ENCODE measurements at places on chromosomes 2 and 18. TPM values are rescaled to one million over a fixed set of nuclear protein-coding genes. Genes with fewer than 3 reads are reported as not detected.

DNA sequence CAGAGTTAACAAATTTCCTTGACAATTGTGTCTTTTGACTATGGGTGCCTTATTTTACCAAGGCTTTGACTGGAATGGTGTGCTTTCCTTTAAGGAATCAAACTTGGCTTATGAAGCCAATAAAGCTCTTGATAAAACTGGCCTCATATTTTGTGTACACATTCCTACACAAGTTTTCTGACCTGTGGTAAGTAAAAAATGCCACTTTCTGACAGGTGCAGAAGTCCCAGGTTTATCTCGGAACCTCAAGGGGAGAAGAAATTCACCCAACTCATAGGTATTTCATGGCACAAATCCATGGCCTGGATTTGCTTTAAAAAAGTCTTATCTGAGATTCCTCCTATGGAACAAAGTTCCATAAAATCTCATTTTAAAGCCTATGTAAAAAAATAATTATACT, 880.6 kb upstream of the LRATD1 start:
- no peaks in the 10 kb centered on the region for H3K36me3 ChIP-seq
- DNase-seq = no peak
- no peaks in the 10 kb centered on the region for H3K27me3 ChIP-seq
- H3K4me1 ChIP-seq = no peaks in the 10 kb centered on the region
- H3K4me3 ChIP-seq = no peak overlapping the region
- no peak overlapping the region for H3K27ac ChIP-seq

DNA sequence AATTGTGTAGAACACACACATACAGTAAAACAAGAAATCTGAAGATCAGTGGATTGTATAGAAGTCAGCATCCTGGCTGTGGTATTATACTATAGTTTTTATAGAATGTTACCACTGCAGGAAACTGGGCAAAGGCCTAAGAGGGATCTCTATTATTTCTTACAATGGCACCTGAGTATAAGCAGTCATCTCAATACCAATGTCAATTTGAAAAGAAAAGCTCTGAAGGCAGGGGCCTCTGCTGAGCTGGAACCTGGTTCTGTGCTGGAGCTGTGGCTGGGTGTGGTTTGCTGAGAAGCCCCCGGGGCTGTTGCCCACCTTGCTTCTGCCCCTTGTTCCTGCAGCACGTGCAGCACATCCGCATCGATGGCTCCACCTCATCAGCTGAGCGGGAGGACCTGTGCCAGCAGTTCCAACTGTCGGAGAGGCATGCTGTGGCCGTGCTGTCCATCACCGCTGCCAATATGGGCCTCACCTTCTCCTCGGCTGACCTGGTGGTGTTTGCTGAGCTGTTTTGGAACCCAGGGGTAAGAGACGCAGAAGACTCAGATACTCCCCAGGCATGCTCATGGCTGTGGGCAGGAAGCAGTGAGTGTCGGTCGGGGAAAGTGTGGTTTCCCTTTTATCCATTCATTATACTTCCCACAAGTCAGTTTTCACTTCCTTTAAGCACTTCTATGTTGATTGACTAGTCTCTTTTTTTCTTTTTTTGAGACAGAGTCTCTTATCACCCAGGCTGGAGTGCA, 23.5 kb upstream of the RPL37A start:
- peak overlapping the region; percentile 31 for H3K4me3 ChIP-seq
- peaks cover 26% of the 10 kb centered on the region for H3K36me3 ChIP-seq
- H3K27ac ChIP-seq = peak overlapping the region; percentile 44
- no peaks in the 10 kb centered on the region for H3K27me3 ChIP-seq
- peaks cover 28% of the 10 kb centered on the region for H3K4me1 ChIP-seq

GRCh38 chr2:197998702-197999101, 194.3 kb downstream of the PLCL1 start:
- H3K36me3 ChIP-seq = peaks cover 4% of the 10 kb centered on the region
- peaks cover 47% of the 10 kb centered on the region for H3K4me1 ChIP-seq
- peak; percentile 31 for DNase-seq
- peak overlapping the region; percentile 0 for H3K27ac ChIP-seq
- no peaks in the 10 kb centered on the region for H3K27me3 ChIP-seq

DNA sequence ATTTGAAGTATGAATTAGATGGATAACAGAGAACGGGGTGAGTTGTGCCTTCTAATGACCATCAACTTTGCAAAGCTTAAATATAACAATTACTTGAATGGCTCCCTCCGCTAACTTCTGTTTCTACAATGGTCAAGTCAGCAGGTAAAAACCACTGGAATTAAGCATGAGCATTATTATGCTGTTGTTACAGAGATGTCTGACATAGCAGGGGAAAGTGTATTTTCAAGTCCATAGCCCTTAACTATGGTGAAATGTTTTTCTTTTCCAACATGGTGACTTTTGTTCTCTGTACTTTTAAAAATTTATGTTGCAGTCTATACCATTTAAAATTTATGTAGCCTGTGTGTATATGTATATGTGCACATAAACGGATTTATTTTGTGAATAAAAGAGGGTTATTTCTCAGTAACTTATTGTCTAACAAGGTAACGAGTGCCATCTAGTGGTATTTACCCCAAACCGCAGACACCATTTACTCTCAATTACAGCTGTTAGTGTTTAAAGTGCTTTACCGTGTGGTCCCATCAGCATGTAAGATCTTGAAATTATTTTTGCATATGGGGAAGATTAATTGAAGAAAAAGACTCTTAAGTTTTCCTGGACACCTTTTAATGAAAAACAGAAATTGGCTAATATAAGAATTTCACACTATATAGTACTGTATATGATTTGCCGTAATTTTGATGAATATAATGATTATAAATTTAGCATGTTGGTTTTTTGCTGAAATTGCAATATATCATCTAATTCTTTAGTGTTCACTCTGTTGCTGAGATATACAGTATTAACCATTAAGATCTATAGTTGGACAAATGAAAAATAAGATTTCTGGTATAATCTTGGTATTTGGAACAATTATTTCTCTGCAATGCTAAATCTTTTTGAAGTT, 78.2 kb downstream of the UBE2E3 start:
- H3K4me3 ChIP-seq = no peak overlapping the region
- no peaks in the 10 kb centered on the region for H3K27me3 ChIP-seq
- H3K27ac ChIP-seq = no peak overlapping the region
- peaks cover 1% of the 10 kb centered on the region for H3K36me3 ChIP-seq
- peak; percentile 68 for DNase-seq
- peaks cover 6% of the 10 kb centered on the region for H3K4me1 ChIP-seq

- H3K27me3 ChIP-seq = no peaks in the 10 kb centered on the region
- peaks cover 4% of the 10 kb centered on the region for H3K4me1 ChIP-seq
- no peak overlapping the region for H3K4me3 ChIP-seq
These were observed 135.3 kb downstream of the RTP5 start for GRCh38 chr2:242004902-242005230.

GRCh38 chr2:165357758-165358157, 111.7 kb upstream of the CSRNP3 start:
- H3K4me1 ChIP-seq = no peaks in the 10 kb centered on the region
- H3K4me3 ChIP-seq = no peak overlapping the region
- DNase-seq = no peak
- no peaks in the 10 kb centered on the region for H3K27me3 ChIP-seq

GRCh38 chr18:32040936-32041335, 22.3 kb downstream of the RNF125 start:
- H3K36me3 ChIP-seq = peaks cover 46% of the 10 kb centered on the region
- DNase-seq = peak; percentile 75
- H3K27me3 ChIP-seq = no peaks in the 10 kb centered on the region
- H3K4me3 ChIP-seq = peak overlapping the region; percentile 61

GRCh38 chr2:8049851-8050571, 631.8 kb upstream of the ID2 start:
- H3K27ac ChIP-seq = peak overlapping the region; percentile 13
- peaks cover 23% of the 10 kb centered on the region for H3K4me1 ChIP-seq
- H3K36me3 ChIP-seq = no peaks in the 10 kb centered on the region
- no peak overlapping the region for H3K4me3 ChIP-seq
- DNase-seq = peak; percentile 75
- H3K27me3 ChIP-seq = no peaks in the 10 kb centered on the region

GRCh38 chr2:232406556-232407310, at the start of gene ALPG:
Gene ALPG, plus strand, starts transcription at chr2:232406844. Its CDS starts 51 bp downstream, at chr2:232406895.
- no peaks in the 10 kb centered on the region for H3K36me3 ChIP-seq
- H3K4me3 ChIP-seq = no peak within 1 kb of the TSS
- no peaks in the 10 kb centered on the region for H3K4me1 ChIP-seq
- no peak within 1 kb of the TSS for H3K27ac ChIP-seq

DNA sequence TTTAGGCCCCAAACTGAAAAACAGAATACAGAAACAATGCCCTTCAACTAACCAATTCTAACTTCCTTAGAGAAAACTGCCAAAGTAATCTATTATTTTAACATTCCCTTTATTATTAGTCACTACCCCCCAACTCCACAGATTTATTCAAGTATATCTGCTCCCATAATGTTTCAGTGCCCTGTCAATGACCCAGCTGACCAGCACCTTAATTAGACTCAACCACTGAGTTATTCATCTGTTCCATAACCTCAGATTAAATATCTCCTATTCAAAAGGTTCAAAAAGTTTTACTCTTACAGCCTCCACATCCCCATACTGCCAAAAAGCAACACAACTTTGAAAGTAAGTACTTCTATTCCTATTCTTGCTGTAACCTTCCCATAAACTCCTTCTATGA, 202.4 kb downstream of the EXOC6B start:
- no peaks in the 10 kb centered on the region for H3K27me3 ChIP-seq
- no peaks in the 10 kb centered on the region for H3K4me1 ChIP-seq
- H3K27ac ChIP-seq = no peak overlapping the region
- no peak for DNase-seq
- peaks cover 5% of the 10 kb centered on the region for H3K36me3 ChIP-seq

DNA sequence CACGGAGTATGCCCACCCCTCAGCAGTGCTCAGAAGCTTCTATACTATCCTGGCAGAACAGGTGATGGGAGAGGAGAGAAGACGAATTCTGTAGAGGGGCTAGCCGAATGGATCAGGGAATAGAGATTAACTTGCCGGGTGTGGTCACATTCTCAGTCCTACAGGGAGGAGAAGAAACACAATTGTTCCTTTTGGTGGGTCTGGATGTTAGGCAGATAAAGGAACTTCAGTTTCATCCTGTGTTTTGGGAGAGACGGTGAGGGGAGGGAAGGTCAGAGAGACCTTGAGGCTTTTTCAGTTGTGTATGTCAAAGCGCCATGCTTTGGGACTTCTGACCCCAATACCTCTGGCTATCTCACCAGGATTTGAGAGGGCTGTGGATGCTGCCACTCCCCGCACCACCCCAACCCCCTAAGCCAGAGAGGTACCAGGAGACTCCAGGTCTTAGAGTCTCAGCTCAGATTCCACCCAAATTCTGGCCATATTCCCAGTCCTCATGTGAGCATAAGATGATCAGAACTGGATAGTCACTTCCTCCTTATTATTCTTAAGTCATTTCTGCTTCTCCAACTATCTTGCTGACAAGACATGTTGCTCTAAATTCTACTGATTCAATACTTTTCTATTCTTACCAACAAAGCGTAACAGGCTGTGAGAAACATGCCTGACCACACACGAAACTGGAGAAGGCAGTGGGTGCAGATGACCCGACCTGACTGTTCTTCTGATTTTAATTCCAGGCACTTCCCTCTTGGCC, 2.3 kb upstream of the TMEM37 start:
- no peak overlapping the region for H3K27ac ChIP-seq
- H3K4me1 ChIP-seq = peaks cover 3% of the 10 kb centered on the region
- no peak for DNase-seq
- no peaks in the 10 kb centered on the region for H3K36me3 ChIP-seq
- peaks cover 43% of the 10 kb centered on the region for H3K27me3 ChIP-seq
- H3K4me3 ChIP-seq = no peak overlapping the region

- DNase-seq = no peak
- peaks cover 2% of the 10 kb centered on the region for H3K4me1 ChIP-seq
- H3K36me3 ChIP-seq = no peaks in the 10 kb centered on the region
- H3K4me3 ChIP-seq = no peak overlapping the region
These were observed 51.2 kb downstream of the SPIRE1 start for GRCh38 chr18:12606592-12607315.

- H3K27me3 ChIP-seq = peaks cover 3% of the 10 kb centered on the region
- peaks cover 3% of the 10 kb centered on the region for H3K36me3 ChIP-seq
- H3K27ac ChIP-seq = no peak overlapping the region
- DNase-seq = no peak
- H3K4me3 ChIP-seq = no peak overlapping the region
These were observed 14.1 kb downstream of the ZNF516 start for GRCh38 chr18:76480913-76481312.

DNA sequence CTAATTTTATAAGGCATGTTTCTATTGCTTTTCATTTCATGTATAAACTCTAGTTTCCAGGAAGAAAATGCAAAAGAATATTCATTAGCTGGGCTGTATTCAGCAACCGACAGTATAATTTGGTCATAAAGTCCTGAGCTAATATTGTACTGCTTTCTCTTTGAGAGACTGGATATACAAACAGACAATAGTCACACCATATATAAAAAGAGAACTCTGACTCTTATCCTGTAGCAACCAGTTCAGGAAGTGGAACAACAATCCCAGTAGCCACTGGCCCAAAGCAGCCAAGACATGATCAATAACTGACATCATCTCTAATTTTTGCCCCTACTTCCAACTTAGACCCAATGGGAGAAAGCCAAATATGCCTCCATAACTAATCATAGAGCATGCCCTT, 160.8 kb downstream of the FSIP2 start:
- H3K4me1 ChIP-seq = no peaks in the 10 kb centered on the region
- no peak for DNase-seq
- no peak overlapping the region for H3K4me3 ChIP-seq
- no peak overlapping the region for H3K27ac ChIP-seq

GRCh38 chr2:11805920-11806319, 59.5 kb downstream of the LPIN1 start:
- DNase-seq = no peak
- H3K27me3 ChIP-seq = no peaks in the 10 kb centered on the region
- H3K4me1 ChIP-seq = peaks cover 11% of the 10 kb centered on the region

- H3K27me3 ChIP-seq = peaks cover 18% of the 10 kb centered on the region
- DNase-seq = no peak
- H3K4me3 ChIP-seq = no peak overlapping the region
- no peak overlapping the region for H3K27ac ChIP-seq
- H3K36me3 ChIP-seq = no peaks in the 10 kb centered on the region
- peaks cover 8% of the 10 kb centered on the region for H3K4me1 ChIP-seq
These were observed 4.4 kb downstream of the SESTD1 start for GRCh38 chr2:179260224-179260623.

The SERPINB13 gene
- not detected for total RNA-seq

The HK2 gene
- 121 TPM for total RNA-seq

The SMC6 gene
- total RNA-seq = 19.9 TPM

The TDRD15 gene
- total RNA-seq = not detected

The CMPK2 gene
- 4.5 TPM for total RNA-seq

The NEB gene
- total RNA-seq = 0.34 TPM
